CD4-positive, alpha-beta T cell (primary cell): ENCODE measurements at places on chromosomes 4 and X. TPM values are rescaled to one million over a fixed set of nuclear protein-coding genes. Genes with fewer than 3 reads are reported as not detected.

The SPATA18 gene
- not detected for total RNA-seq

The POU4F2 gene
- not detected for total RNA-seq

The ERAS gene
- not detected for total RNA-seq

The TMPRSS11D gene
- total RNA-seq: not detected

The RAB39B gene
- total RNA-seq: 5.7 TPM

The AVPR2 gene
- not detected for total RNA-seq

The CT45A10 gene
- total RNA-seq: not detected

DNA sequence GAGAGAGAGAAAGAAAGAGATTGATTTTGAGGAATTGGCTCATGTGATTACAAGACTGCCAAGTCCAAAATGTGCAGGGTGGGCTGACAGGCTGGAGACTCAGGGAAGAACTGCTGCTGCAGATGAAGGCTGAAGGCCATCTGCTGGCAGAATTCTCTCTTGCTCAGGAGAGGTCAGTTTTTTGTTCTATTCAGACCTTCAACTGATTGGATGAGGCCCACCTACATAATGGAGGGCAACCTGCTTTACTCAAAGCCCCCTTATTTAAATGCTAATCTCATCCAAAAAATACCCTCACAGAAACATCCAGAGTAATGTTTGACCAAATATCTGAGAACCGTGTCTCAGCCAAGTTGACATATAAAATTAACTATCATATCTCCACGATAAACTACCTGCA lies 38.2 kb upstream of the MAMLD1 start:
- no peak overlapping the region for H3K27ac ChIP-seq
- H3K27me3 ChIP-seq: no peaks in the 10 kb centered on the region
- H3K36me3 ChIP-seq: no peaks in the 10 kb centered on the region
- DNase-seq: no peak

DNA sequence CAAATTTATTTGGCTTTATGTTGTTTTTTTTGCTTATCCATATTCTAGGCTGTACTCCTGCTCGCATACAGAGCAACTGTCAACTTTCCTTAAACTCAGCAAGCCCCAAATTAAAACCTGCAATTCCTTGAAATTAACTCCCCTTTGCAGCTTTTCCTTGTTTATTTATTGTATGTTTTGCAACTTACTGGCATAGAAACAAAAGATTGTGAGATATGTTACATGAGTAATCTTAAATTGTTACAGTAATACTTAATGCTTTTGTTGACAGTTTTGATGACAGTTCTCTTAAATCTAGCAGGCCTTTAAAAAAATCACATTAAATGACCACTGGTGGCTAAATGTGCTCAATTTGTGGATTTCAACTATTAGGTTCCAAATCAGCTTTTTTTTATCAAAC lies 4.5 kb downstream of the DDX3X start:
- peak overlapping the region; percentile 7 for H3K4me3 ChIP-seq
- H3K36me3 ChIP-seq: peaks cover 54% of the 10 kb centered on the region
- H3K27me3 ChIP-seq: no peaks in the 10 kb centered on the region
- no peak overlapping the region for H3K27ac ChIP-seq
- H3K4me1 ChIP-seq: peaks cover 19% of the 10 kb centered on the region

DNA sequence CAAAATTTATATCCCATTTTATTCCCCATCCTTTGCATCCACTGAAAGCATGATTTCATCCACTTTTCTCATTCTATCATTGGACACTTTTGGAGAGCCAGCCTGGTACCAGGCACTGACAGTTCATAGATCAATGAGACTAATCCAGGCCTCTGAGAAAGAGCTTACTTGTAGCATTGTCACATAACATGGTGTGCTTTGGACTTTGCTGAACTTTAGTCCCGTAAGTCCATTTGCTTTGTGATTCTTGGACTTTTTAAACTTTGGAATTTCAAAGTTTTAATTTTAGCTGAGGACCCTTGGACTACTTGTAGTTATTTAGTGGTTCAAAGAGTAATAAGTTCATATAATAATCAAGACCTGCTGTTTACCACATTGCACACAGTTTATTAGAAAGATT lies 11.5 kb downstream of the LIAS start:
- no peak overlapping the region for H3K4me3 ChIP-seq
- no peaks in the 10 kb centered on the region for H3K4me1 ChIP-seq
- DNase-seq: no peak
- no peak overlapping the region for H3K27ac ChIP-seq

DNA sequence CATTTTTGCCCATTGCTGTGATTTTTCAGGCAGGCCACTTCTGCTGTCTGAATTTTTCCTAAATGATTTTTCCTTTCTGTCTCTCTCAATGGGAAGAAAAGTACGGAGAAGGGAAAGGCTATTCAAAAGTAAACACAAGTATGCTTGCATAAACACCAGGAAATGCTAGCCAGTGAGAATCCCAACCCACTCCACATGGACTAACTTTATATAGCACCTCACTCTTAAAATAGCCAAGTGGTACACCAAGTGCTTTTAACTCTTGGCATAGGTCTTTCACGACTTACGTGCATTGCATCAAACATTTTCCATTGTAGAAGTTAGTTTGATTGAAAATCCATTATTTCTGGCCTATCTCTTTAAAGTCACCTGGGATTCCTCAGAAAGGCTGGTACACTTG lies 178.9 kb upstream of the SPANXN1 start:
- no peak overlapping the region for H3K4me3 ChIP-seq
- DNase-seq: no peak
- H3K36me3 ChIP-seq: no peaks in the 10 kb centered on the region
- no peaks in the 10 kb centered on the region for H3K4me1 ChIP-seq
- H3K27ac ChIP-seq: no peak overlapping the region

DNA sequence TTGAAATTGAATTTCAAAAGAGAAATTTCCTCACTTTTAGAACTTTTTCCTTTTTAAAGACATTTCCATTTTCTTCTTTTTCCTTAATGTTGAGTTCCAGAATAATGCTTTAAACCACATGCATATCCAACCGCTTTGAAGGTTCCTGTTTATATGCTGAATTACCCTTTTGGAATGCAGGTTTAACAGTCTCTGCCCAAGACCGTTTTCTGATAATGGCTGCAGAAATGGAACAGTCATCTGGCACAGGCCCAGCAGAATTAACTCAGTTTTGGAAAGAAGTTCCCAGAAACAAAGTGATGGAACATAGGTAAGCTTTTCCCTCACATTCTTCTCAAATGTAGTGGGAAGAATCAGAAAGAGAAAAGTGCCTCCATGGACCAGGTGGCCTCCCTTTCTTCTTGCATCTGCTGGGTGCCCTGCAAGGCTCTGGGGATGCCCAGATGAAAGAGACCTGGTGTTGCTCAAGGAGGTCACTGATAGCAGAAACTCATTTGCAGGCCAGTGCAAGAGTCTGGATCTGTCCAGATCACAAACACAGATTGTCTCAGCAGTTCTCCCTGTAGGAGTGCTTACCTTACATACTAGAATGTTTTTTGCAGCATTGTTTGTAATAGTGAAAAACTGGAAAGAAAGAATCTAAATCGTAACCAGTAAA lies 42.9 kb downstream of the MOSPD2 start:
- no peak overlapping the region for H3K4me3 ChIP-seq
- DNase-seq: no peak
- no peaks in the 10 kb centered on the region for H3K4me1 ChIP-seq
- H3K27ac ChIP-seq: no peak overlapping the region

- no peak overlapping the region for H3K4me3 ChIP-seq
- peaks cover 25% of the 10 kb centered on the region for H3K36me3 ChIP-seq
- no peak for DNase-seq
- H3K4me1 ChIP-seq: peaks cover 18% of the 10 kb centered on the region
- H3K27me3 ChIP-seq: no peaks in the 10 kb centered on the region
Measured at GRCh38 chrX:47187106-47187677, 6.4 kb upstream of the UBA1 start.

DNA sequence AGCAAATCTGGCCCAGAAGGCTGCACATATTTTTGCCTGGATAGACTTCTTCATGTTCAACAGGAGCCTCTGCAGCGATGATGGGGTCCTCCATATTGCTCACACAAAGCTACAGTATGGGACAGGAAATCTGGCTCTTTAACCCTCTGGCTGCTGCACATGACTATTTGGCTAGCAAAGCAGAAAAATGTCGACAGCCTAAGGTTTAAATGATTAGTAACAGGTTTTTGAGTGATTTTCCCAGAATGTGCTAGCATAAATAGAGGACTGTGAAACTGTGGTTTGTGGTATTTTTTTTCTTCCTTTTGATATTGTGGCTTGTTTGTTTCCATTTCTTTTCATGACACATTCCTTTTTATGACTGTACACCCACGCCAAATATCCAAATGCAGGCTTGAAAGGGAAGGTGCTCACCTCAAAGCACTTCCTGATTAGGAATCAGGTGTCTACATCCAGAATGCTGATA lies 120.2 kb upstream of the GK2 start:
- no peaks in the 10 kb centered on the region for H3K4me1 ChIP-seq
- no peaks in the 10 kb centered on the region for H3K36me3 ChIP-seq
- DNase-seq: no peak
- no peak overlapping the region for H3K27ac ChIP-seq
- no peak overlapping the region for H3K4me3 ChIP-seq
- H3K27me3 ChIP-seq: no peaks in the 10 kb centered on the region

DNA sequence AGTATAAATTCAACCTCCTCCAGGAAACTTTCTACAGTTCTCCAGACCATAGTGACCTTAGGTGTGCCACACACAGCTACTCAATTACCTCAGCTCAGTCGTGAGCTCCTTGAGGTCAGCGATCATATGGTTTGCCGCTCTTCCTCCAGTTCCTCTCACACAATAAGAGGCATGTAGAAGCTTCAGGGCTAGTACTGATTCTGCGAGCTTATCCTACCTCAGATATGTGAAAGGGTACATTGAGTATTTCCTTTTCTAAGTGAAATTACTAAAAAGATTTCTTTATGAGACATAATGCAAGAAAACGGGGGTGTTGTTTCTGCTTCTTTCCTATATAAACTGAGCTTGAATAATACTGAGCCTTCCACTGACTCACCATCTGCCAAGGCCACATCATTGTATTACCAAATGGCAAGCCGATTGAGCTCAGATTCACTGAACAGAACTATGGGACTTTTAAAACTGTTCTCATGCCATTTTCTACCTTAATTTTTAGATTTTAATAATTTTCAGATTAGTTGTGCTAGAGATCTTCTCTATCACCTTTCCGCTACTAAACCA lies 183.1 kb downstream of the HS6ST2 start:
- no peaks in the 10 kb centered on the region for H3K4me1 ChIP-seq
- no peak overlapping the region for H3K4me3 ChIP-seq
- H3K36me3 ChIP-seq: no peaks in the 10 kb centered on the region
- no peak overlapping the region for H3K27ac ChIP-seq

- DNase-seq: no peak
- H3K36me3 ChIP-seq: no peaks in the 10 kb centered on the region
- H3K4me3 ChIP-seq: no peak overlapping the region
- H3K27me3 ChIP-seq: no peaks in the 10 kb centered on the region
Measured at GRCh38 chr4:5571646-5572045, 136.7 kb downstream of the EVC2 start.

- H3K36me3 ChIP-seq: no peaks in the 10 kb centered on the region
- H3K4me1 ChIP-seq: no peaks in the 10 kb centered on the region
- no peak overlapping the region for H3K4me3 ChIP-seq
- DNase-seq: no peak
- no peak overlapping the region for H3K27ac ChIP-seq
Measured at GRCh38 chr4:34112573-34112972, 2131.7 kb downstream of the ARAP2 start.

DNA sequence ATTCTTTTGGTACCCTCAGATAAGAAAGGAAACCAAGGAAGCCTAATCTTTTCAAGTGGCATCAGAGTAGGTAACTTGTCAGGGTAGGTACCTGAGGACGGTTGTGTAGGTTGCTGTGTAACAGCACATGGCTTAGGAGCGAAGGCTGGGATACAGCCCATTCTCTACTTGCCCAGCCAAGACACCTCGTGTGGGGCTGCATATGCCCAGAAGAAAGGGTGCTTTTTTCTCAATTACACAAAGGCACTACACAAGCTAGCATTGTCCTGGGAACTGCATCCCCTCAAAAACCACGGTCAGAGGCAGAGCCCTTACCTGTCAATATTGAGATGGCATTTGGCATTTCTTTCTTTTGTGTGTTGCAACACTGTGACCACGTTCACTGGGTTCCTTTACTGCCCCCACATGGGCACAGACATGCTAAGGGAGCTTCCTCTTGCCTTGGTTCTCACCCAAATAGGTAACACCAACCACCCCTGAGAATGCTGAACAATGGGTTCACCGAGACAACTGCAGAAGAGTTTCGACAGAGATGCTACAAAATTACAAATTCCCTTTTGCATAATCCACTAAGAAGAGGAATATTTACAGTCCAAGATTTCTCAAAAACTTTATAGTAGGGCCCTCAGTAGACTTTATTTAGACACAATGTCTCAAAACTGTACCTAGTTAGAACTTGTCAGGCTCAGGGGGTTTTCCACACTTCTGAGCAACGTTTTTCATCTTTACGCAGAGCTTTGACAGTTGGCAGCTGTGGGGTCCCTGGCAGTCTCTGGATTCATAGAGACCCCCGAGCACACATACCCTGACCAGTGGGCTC lies 35.8 kb upstream of the TNIP3 start:
- no peaks in the 10 kb centered on the region for H3K27me3 ChIP-seq
- H3K27ac ChIP-seq: no peak overlapping the region
- no peak overlapping the region for H3K4me3 ChIP-seq
- DNase-seq: peak; percentile 47
- peaks cover 19% of the 10 kb centered on the region for H3K4me1 ChIP-seq
- H3K36me3 ChIP-seq: no peaks in the 10 kb centered on the region

GRCh38 chr4:184165291-184165690 lies 52.4 kb downstream of the ENPP6 start:
- no peak for DNase-seq
- peaks cover 37% of the 10 kb centered on the region for H3K27me3 ChIP-seq
- no peaks in the 10 kb centered on the region for H3K36me3 ChIP-seq
- H3K27ac ChIP-seq: no peak overlapping the region

- no peak overlapping the region for H3K4me3 ChIP-seq
- no peaks in the 10 kb centered on the region for H3K27me3 ChIP-seq
- H3K27ac ChIP-seq: no peak overlapping the region
Measured at GRCh38 chr4:128582427-128582870, 227.1 kb upstream of the JADE1 start.

DNA sequence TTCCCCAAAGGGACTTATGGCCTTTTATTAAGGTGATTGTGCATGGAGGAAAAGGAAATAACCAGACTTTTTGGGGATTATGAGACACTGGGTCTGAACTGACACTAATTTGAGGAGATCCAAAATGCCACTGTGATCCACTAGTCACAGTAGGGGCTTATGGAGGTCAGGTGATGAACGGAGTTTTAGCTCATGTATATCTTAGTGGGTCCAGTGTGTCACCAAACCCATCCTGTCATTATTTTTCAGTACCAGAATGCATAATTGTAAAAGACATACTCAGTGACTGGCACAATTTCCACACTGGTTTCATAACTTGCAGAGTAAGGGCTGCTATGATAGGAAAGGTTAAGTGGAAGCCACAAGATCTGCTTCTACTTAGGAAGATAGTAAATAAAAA lies 131.3 kb downstream of the RTL3 start:
- H3K27me3 ChIP-seq: no peaks in the 10 kb centered on the region
- DNase-seq: no peak
- no peak overlapping the region for H3K4me3 ChIP-seq
- no peaks in the 10 kb centered on the region for H3K36me3 ChIP-seq

- no peak overlapping the region for H3K27ac ChIP-seq
- H3K36me3 ChIP-seq: no peaks in the 10 kb centered on the region
- H3K27me3 ChIP-seq: peaks cover 26% of the 10 kb centered on the region
- no peak overlapping the region for H3K4me3 ChIP-seq
Measured at GRCh38 chrX:10157543-10157942, 768 bp downstream of the CLCN4 start.

- DNase-seq: no peak
- H3K27ac ChIP-seq: no peak overlapping the region
- H3K4me3 ChIP-seq: no peak overlapping the region
- no peaks in the 10 kb centered on the region for H3K4me1 ChIP-seq
- H3K36me3 ChIP-seq: no peaks in the 10 kb centered on the region
Measured at GRCh38 chrX:34656467-34656841, 631 bp downstream of the TMEM47 start.
